T-helper 22 cell (primary cell): ENCODE measurements at places on chromosomes 4 and X.

- DNase-seq, result no peak
Observed at GRCh38 chr4:169645627-169646026, 25.2 kb downstream of the CLCN3 start.

GRCh38 chr4:179867300-179867878 lies 2375.8 kb upstream of the TENM3 start:
- no peak for DNase-seq

- DNase-seq, result no peak
Observed at GRCh38 chr4:155676430-155676825, 9.8 kb downstream of the GUCY1A1 start.

GRCh38 chr4:53937327-53937726 lies 127.1 kb downstream of the CHIC2 start:
- no peak for DNase-seq

GRCh38 chrX:100404851-100405250 lies 5.2 kb downstream of the PCDH19 start:
- DNase-seq, result no peak

- no peak for DNase-seq
Observed at GRCh38 chrX:141989815-141990214, 86.1 kb downstream of the MAGEC1 start.

GRCh38 chr4:127181001-127181400 lies 451.8 kb upstream of the INTU start:
- DNase-seq, result no peak

GRCh38 chr4:104752337-104752736 lies 257.6 kb upstream of the CXXC4 start:
- DNase-seq, result no peak

GRCh38 chrX:136319600-136319999 lies 18.8 kb downstream of the ADGRG4 start:
- no peak for DNase-seq
